ENCODE measurements at places on chromosomes 4 and X. TPM values are rescaled to one million over a fixed set of nuclear protein-coding genes. Genes with fewer than 3 reads are reported as not detected.

Gene POU3F4
- not detected for total RNA-seq

Gene NSD2
- total RNA-seq, result 69.9 TPM

Gene MAOA
- 203 TPM for total RNA-seq

Gene HERC5
- 4.0 TPM for total RNA-seq

Gene ZGRF1
- total RNA-seq, result 8.1 TPM

Gene ALAS2
- not detected for total RNA-seq

Gene XAGE2
- total RNA-seq, result not detected

Gene ADRA2C
- total RNA-seq, result 0.31 TPM

Gene AKAP14
- total RNA-seq, result not detected

Gene FRAS1
- 1.3 TPM for total RNA-seq

Gene NKX1-1
- total RNA-seq, result not detected

Gene SUPT20HL2
- total RNA-seq, result not detected

Gene MAGED4
- total RNA-seq, result 6.2 TPM

Gene SSX1
- total RNA-seq, result not detected

Gene CCDC110
- total RNA-seq, result 0.94 TPM

Gene SMARCAD1
- total RNA-seq, result 20.1 TPM

Gene IL2
- not detected for total RNA-seq

Gene RHOXF2B
- not detected for total RNA-seq

Gene LRRC66
- total RNA-seq, result 0.50 TPM

Gene PPARGC1A
- total RNA-seq, result 1.0 TPM

Gene HEPH
- 0.16 TPM for total RNA-seq

Gene SATL1
- total RNA-seq, result not detected

Gene TKTL2
- not detected for total RNA-seq

Gene ATP8A1
- total RNA-seq, result 26.3 TPM

Gene BANK1
- 0.06 TPM for total RNA-seq

Gene ENAM
- not detected for total RNA-seq

Gene SLITRK2
- total RNA-seq, result not detected

Gene FREM3
- total RNA-seq, result 0.76 TPM

Gene SPIN2A
- total RNA-seq, result 0.44 TPM

Gene NXF2B
- total RNA-seq, result not detected

Gene SSX2B
- total RNA-seq, result not detected

Gene DHX15
- 234 TPM for total RNA-seq

Gene SPARCL1
- 385 TPM for total RNA-seq

Gene ATOH1
- not detected for total RNA-seq

Gene CYSLTR1
- total RNA-seq, result 0.81 TPM

Gene GSX2
- not detected for total RNA-seq

Gene EGFL6
- not detected for total RNA-seq

Gene TMPRSS11E
- total RNA-seq, result not detected

Gene GLRB
- 42.8 TPM for total RNA-seq

Gene ERCC6L
- 3.1 TPM for total RNA-seq

Gene SCARB2
- 149 TPM for total RNA-seq

Gene DSPP
- total RNA-seq, result not detected

Gene ODAPH
- not detected for total RNA-seq

Gene IL1RAPL2
- not detected for total RNA-seq

Gene FRG2
- under 0.01 TPM for total RNA-seq

Gene H2BW2
- total RNA-seq, result not detected

Gene DCHS2
- total RNA-seq, result not detected

Gene CHIC2
- total RNA-seq, result 35.3 TPM

Gene VAMP7
- total RNA-seq, result 37.9 TPM

Gene TEX11
- total RNA-seq, result not detected
